Substantia nigra (tissue), 51 donors: ENCODE measurements at places on chromosomes 6 and 20.
A peak's percentile ranks its signal among the peaks of the same experiment; 100 is the strongest.

GRCh38 chr20:22581437-22582385, 2.7 kb downstream of the FOXA2 start:
- no peak for DNase-seq

- no peak for DNase-seq
Measured at GRCh38 chr6:105695461-105695860, 292.6 kb upstream of the PREP start.

GRCh38 chr6:40328386-40328985, 258.7 kb downstream of the LRFN2 start:
- no peak for DNase-seq

DNA sequence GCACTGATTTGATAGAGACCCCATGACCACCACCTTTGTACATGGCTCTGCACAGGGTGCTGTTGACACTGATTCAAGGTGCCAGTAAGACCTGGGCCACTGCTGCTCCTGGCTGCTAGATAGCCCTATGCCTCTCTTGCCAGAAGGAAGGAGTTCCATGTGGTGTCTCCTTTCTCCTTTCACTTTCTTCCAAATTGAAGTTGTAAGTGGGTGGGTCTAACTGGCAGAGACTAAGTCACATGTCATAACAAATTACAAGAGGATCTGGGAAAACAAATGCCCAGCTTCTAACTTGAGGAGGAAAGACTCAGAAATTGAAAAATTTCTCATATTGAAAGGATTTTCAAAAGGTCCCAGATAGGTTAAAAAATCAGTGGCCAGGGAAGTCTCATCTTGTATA, 116.8 kb downstream of the TFAP2B start:
- DNase-seq: no peak

GRCh38 chr6:159693128-159693893, at the start of gene SOD2:
Gene SOD2 (minus strand): TSS chr6:159693241. CDS start chr6:159693167, 74 bp downstream.
- DNase-seq: peak; percentile 64

GRCh38 chr20:4465212-4465611, 256.5 kb upstream of the PRND start:
- DNase-seq: no peak

DNA sequence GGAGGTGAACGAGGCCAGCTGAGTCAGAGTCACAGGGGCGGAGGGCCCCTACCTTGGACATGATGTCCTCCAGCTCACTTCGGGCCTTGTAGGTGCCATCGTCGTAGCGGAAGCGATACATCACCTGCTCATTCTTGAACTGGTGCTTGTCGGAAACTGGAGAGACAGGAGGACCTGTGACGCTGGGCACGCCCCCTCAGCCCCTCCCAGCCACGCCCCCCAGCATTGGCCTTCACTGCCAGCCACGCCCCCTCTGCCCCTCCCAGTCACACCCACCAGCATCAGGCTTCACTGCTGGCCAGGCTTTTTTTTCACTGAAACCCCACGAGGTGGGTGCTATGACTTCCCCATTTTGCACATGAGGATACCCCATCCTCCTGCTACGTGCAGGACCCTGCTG, 148.2 kb downstream of the PREX1 start:
- DNase-seq: no peak

DNA sequence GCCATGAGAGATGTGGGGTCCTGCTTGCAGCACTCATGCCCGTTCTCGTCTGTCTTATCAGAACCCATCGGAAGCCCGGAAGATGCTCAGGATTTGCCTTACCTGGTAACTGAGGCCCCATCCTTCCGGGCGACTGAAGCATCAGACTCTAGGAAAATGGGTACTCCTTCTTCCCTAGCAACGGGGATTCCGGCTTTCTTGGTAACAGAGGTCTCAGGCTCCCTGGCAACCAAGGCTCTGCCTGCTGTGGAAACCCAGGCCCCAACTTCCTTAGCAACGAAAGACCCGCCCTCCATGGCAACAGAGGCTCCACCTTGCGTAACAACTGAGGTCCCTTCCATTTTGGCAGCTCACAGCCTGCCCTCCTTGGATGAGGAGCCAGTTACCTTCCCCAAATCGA, 8.3 kb downstream of the PI16 start:
- DNase-seq: peak; percentile 66

- no peak for DNase-seq
Measured at GRCh38 chr6:123295181-123295580, 299.1 kb downstream of the CLVS2 start.

DNA sequence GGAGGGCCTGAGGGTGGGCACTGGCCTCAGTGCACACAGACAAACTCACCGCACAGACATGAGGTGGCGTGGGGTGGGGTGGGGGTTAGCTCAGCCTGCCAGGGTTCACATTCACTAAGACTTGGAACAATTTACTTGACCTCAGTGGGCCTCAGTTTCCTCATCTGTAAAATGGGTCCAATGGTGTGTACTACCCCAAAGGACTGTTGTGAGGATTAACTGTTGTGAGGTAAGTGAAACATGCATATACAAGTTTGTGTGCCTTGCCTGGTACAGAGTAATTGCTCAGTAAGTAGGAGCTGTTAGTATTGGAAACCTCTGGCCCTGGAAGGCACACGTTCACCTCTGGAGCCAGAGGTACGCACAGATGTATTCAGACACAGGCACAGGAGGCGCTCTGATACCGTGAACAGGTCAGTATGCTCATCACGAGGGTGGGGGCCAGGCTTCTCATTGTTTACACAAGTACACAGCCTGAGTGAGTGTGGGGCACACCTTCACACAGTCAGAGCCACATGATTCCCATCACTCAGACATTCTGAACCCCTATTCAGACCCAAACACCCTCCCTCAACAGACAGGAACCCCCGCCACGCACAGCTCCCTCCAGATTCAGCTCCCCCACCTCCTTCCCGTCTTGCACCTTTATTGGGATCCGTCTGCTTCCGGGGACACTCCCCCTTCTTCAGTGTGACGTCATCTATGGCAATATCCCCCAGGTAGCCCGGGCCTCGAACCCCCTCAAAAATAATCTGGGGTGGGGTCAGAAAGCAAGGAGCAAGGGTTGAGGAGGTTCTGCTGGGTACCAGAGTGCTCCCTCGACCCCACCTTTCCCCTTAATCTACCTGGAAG, 59.9 kb downstream of the MDGA1 start:
- no peak for DNase-seq

GRCh38 chr20:38228436-38228835, 32.1 kb downstream of the KIAA1755 start:
- no peak for DNase-seq

DNA sequence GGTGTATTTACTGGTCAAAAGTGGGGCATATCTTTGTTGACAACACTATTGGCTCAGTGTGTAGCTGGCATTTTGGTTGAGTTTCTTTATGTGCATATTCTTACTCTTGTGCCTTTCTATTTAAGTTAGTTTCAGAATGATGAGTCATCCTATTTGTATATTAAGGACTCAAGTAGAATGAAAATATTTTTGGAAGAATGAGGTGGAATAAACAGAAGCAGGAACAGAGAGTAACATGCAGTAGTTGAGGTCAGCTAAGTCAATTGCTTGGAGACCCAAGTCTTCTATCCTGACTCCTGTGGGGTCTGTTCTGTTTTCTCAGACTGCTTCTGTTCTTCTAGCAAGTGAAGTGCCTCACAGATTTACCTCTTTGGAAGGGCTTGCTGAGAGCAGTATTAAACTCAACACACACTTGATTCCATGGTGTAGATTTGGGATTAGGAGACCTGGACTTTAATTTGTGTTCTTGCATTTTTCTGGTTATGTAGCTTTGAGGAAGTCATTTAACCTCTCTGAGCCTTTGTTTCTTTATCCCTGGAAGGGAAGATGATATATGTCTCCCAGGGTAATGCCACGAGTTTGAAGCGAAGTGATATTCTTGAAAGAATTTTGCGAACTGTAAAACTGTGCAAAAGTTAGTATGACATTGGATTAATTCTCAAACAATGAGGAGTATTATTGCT, 324.3 kb downstream of the QKI start:
- DNase-seq: no peak

GRCh38 chr6:150492941-150493340, 106.7 kb upstream of the PLEKHG1 start:
- no peak for DNase-seq

- no peak for DNase-seq
Measured at GRCh38 chr6:166023273-166023989, 144.2 kb downstream of the TBXT start.

DNA sequence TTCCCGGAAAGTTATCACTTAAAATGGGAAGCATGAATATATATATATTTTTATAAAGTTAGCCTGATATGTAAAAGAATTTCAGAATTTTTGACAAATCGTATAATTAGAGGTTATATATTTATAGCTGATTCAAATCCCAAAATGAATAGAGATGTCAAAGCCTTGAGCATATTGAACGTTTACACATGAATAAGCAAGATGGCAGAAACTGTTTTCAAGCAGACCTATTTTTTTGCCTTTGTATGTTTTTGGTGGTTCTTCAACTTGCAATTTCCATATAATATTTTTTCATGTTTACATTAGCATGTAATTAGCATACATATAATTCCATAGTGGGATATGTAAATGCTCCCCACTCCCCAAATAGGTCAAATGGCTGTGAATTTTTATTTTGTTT, 189.9 kb downstream of the PRL start:
- no peak for DNase-seq

DNA sequence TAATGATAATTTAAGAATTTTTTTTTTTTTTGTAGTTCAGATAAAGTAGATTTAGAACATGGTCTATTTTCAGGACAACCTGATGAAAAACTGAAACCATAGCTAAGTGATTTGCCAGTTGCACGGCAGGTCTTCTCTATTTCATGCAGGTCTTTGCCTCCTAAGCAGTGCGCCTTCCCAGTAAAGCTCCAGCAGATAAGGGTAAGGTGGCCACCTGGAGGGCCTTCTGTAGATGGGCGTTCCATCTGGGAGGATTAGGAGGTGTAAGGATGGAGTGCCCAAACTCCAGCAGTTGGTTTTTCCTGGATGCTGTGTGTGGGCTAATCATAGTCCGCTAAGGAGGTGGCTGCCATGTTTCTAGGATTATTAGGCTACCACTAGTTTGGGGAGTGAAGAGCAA, 107.1 kb downstream of the ARID1B start:
- no peak for DNase-seq

DNA sequence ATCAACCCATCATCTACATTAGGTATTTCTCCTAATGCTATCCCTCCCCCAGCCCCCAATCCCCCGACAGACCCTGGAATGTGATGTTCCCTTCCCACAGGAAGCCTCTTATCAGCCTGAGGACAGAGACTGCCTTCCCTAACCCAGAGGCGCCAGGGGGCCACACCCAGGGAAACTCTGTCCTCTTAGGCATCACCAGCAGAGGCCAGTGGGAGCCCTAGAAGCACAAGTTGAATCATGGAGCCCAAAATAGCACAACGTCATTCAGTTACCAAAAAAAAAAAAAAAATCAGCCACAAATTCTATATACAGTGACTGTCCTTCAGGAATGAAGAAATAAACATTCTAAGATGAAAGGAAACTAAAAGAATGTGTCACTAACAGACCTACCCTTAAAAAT, 625.7 kb downstream of the TFAP2A start:
- DNase-seq: no peak

DNA sequence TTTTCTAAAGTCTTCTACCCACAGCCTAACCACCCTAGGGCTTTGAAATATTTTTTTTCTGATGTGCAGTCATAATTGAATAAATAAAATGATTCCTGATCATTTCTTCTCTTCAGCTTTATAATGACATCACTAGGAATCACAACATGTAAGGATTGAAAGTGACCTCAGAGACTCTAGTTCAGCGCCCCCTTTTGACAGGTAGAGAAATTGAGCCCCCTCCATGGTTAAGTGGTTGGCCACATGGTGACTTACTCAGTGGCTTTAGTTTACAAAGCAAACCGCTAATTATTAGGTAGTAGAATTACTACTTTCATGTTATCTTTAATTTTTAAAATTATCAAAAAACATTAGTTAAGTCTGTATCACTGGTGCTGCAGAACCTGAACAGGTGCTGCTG, 13.3 kb upstream of the SLC2A12 start:
- DNase-seq: no peak

DNA sequence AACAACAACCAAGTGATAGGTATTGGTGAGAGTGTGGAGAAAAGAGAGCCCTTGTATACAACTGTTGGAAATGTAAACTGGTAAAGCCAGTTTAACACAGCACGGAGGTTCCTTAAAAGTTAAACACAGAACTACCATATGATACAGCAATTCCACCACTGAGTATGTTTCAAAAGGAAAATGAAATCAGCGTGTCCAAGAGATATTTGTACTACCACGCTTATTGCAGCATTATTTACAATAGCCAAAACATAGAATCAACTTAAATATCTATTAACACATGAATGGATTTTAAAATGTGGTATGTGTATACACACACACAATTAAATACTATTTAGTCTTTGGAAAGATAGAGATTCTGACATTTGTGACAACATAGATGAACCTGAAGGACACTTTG, 1.1 kb downstream of the PTCHD4 start:
- no peak for DNase-seq

GRCh38 chr6:24980507-24981385, 45.0 kb upstream of the RIPOR2 start:
- DNase-seq: no peak

GRCh38 chr6:163170294-163170883, 244.1 kb upstream of the QKI start:
- no peak for DNase-seq

GRCh38 chr6:77425671-77426070, 37.6 kb downstream of the HTR1B start:
- no peak for DNase-seq

DNA sequence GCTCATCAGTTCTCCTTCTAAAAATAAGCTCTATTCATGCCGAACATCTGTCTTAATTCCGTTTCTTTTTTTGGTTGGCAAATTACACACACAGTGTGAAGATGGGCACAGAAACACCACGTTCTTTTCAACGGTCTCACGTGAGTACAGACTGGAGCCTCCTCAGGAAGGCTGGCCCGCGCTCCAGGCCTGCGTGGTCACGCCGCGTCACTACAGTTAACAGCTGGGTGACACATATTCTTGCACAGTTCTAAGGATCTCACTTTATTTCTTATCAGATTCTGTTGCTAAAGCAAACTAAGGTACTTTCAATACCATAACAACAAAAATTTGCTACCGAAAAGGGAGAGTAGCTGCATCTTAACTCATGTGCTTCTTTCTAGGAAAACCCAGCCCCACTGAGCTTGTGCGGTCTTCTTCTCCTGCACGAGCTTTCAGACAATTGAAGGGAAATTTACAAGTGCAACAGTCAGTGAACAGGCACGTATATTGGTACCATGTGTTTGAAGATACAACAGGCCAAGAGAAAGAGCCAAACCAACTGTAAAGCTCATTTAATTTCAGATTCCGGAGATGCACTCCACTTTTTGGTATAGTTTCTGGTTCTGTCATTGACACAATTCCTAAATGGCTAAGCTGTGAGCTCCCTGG, 55.6 kb upstream of the MPC1 start:
- DNase-seq: no peak

- DNase-seq: no peak
Measured at GRCh38 chr6:5172041-5172653, 87.0 kb downstream of the PPP1R3G start.
